ENCODE measurements at places on chromosomes 16 and 17. TPM values are rescaled to one million over a fixed set of nuclear protein-coding genes. Genes with fewer than 3 reads are reported as not detected.

SULT1A4 gene
- total RNA-seq, result 11.6 TPM

TVP23A gene
- not detected for total RNA-seq

RNF112 gene
- not detected for total RNA-seq

KRTAP16-1 gene
- total RNA-seq, result not detected

ERAL1 gene
- 49.6 TPM for total RNA-seq

RPL27 gene
- total RNA-seq, result 1,178 TPM

PRAC1 gene
- total RNA-seq, result not detected
